Activated T-helper 17 cell treated with anti-CD3 and anti-CD28 coated beads, Interleukin-2, amount 50 U/mL, for 72 hours (primary cell): ENCODE measurements at places on chromosomes 16 and 17.

DNA sequence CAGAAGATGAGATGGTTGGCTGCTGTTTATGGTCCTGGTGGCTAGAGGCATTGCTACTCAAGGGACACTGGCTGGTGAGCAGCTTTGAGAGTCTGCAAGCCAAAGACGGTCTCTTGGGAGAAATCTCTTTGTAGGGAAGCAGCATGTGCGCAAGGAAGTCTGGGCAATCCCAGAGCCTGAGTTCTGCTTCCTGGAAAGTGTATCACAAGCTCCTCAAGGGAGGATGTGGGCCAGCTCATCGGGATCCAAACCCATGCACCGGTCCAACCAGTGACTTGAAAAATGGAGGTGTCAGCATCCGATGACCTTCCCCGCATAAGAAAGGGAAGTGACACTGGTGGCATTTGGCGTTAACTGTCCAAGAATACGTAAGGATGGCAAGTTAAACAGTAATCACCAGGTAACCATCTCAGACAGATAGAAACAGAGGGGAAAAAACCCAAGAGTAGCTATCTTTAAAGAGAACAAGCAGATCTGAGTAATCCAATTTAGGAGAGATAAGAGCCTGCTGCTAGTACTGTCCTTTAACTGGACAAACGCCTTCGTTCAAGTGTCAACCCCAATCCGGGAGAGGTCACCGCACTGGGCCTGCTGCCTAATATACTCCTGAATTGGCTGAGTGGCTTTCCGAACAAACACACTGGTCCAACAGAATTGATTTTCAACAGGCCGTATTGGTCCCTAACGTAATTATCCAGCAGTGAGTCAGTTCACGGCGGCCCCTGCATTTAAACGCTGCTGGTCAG is 303.0 kb upstream of the ZFHX3 start:
- H3K36me3 ChIP-seq, result no peaks in the 10 kb centered on the region
- no peak for ATAC-seq
- peaks cover 3% of the 10 kb centered on the region for H3K27me3 ChIP-seq
- H3K27ac ChIP-seq, result no peak overlapping the region

- no peak overlapping the region for H3K27ac ChIP-seq
- ATAC-seq, result no peak
- H3K36me3 ChIP-seq, result no peaks in the 10 kb centered on the region
- no peaks in the 10 kb centered on the region for H3K27me3 ChIP-seq
These were observed 5.9 kb downstream of the RNF222 start for GRCh38 chr17:8391711-8392110.

DNA sequence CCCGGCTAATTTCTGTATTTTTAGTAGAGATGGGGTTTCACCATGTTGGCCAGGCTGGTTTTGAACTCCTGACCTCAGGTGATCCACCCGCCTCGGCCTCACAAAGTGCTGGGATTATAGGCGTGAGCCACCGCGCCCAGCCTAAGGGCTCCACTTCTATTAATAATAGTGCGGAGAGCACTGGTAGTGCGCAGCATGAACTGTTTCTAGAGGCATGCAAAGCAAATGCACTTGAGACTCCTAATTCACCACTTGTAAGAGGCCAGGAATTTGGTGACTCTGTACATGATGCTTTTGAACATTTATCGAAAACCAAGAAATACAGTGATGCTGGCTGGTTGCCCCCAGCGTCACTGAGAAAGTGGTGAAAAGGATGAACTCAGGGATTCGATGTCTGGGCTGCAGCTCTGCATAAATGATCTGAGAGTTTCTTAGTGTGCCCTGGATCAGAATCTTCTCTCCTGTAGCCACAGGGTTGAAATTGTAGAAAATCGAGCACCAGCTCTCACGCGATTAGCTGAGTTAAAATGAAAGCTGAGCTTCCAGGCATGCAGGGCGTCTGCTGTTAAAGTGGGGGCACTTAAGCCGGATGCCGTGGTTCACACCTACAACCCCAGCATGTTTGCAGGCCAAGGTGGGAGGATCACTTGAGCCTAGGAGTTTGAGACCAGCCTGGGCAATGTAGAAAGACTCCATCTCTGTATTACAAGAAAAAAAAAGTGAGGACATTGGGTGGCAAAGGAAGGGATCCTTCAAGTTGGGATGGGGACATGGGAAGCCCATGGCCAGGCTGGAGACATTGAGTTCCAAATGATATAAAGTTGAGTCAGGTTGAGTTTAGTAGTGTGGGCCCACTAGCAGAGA is 4.8 kb downstream of the RNF213 start:
- H3K27ac ChIP-seq, result peak overlapping the region; percentile 83
- ATAC-seq, result peak; percentile 43
- H3K27me3 ChIP-seq, result no peaks in the 10 kb centered on the region
- H3K36me3 ChIP-seq, result peaks cover 11% of the 10 kb centered on the region
- H3K4me3 ChIP-seq, result peak overlapping the region; percentile 99
- H3K4me1 ChIP-seq, result peaks cover 26% of the 10 kb centered on the region

- peaks cover 35% of the 10 kb centered on the region for H3K36me3 ChIP-seq
- no peaks in the 10 kb centered on the region for H3K27me3 ChIP-seq
- peak overlapping the region; percentile 90 for H3K27ac ChIP-seq
- ATAC-seq, result no peak
These were observed 1.6 kb upstream of the ATP6V0C start for GRCh38 chr16:2511996-2512734.

- H3K27me3 ChIP-seq, result peaks cover 9% of the 10 kb centered on the region
- H3K4me1 ChIP-seq, result peaks cover 24% of the 10 kb centered on the region
- H3K27ac ChIP-seq, result peak overlapping the region; percentile 55
These were observed 10.2 kb upstream of the MAF start for GRCh38 chr16:79610771-79611170.

DNA sequence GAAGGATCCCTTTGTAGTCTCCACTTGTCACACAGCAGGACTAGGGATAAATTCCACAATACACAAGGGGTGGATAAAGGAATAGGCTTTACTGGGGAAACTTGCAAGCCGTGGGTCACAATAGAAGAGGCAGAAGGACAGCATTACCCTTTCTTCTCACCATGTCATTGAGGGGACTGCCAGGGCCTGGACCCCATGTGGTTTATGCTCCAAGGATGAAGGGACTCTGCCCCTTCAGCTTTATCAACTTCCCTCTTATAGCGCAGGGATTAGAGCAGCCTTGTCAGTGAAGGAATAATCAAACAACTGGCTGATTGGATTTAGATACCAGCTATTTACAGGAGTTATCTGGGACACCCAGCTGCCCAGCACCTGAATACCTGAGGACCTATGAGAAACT is 89.8 kb downstream of the HS3ST2 start:
- H3K36me3 ChIP-seq, result no peaks in the 10 kb centered on the region
- H3K4me1 ChIP-seq, result peaks cover 5% of the 10 kb centered on the region
- H3K4me3 ChIP-seq, result no peak overlapping the region
- peaks cover 28% of the 10 kb centered on the region for H3K27me3 ChIP-seq
- ATAC-seq, result no peak
- H3K27ac ChIP-seq, result no peak overlapping the region

- H3K27ac ChIP-seq, result peak overlapping the region; percentile 46
- H3K4me3 ChIP-seq, result no peak overlapping the region
- peaks cover 10% of the 10 kb centered on the region for H3K4me1 ChIP-seq
- ATAC-seq, result no peak
These were observed 15.9 kb upstream of the SLC12A3 start for GRCh38 chr16:56848955-56849689.

DNA sequence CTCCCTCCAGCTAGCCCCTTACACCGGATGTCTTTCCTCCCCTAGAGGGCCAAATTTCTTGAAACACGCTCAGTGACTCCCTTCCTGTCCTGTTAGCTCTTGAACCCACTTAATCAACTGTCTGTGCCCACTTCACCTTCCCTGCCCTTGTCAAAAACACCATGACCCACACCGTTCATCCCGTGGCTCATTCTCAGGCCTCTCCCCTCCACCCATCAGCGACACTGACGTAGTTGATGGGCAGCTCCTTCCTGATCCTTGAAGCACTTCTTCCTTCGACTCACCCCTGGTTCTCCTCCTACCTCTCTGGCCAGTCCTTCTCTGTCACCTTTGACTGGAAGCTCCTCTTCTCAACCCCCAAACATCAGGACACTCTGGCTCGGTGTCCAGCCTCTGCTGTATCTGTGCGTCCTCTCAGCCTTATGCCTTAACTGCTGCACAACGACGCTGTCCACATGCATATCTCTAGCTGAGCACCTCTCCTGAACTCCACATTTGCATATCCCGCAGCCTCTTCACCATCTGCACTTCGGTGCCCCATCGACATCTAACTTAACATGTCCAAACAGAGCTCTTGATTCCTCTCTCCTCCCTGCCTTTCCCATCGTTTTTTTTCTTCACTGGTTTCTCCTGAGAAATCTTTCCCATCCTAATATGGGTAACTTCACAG is 39.3 kb upstream of the CCDC182 start:
- H3K27me3 ChIP-seq, result peaks cover 35% of the 10 kb centered on the region
- H3K36me3 ChIP-seq, result no peaks in the 10 kb centered on the region
- no peaks in the 10 kb centered on the region for H3K4me1 ChIP-seq
- H3K4me3 ChIP-seq, result no peak overlapping the region

- no peak overlapping the region for H3K4me3 ChIP-seq
- H3K4me1 ChIP-seq, result no peaks in the 10 kb centered on the region
- no peak overlapping the region for H3K27ac ChIP-seq
- ATAC-seq, result no peak
These were observed 81.7 kb upstream of the MSI2 start for GRCh38 chr17:57174591-57174990.

GRCh38 chr17:80449194-80449929 is 27.0 kb downstream of the NPTX1 start:
- no peaks in the 10 kb centered on the region for H3K36me3 ChIP-seq
- peaks cover 5% of the 10 kb centered on the region for H3K4me1 ChIP-seq
- no peak for ATAC-seq

GRCh38 chr17:38428643-38429371 is 543 bp downstream of the ARHGAP23 start:
- H3K27me3 ChIP-seq, result peaks cover 16% of the 10 kb centered on the region
- ATAC-seq, result peak; percentile 33

GRCh38 chr17:19005137-19005773 is 691 bp upstream of the FAM83G start:
- H3K27ac ChIP-seq, result peak overlapping the region; percentile 82
- H3K4me1 ChIP-seq, result peaks cover 12% of the 10 kb centered on the region
- no peaks in the 10 kb centered on the region for H3K27me3 ChIP-seq
- peak; percentile 14 for ATAC-seq
- H3K36me3 ChIP-seq, result peaks cover 23% of the 10 kb centered on the region

DNA sequence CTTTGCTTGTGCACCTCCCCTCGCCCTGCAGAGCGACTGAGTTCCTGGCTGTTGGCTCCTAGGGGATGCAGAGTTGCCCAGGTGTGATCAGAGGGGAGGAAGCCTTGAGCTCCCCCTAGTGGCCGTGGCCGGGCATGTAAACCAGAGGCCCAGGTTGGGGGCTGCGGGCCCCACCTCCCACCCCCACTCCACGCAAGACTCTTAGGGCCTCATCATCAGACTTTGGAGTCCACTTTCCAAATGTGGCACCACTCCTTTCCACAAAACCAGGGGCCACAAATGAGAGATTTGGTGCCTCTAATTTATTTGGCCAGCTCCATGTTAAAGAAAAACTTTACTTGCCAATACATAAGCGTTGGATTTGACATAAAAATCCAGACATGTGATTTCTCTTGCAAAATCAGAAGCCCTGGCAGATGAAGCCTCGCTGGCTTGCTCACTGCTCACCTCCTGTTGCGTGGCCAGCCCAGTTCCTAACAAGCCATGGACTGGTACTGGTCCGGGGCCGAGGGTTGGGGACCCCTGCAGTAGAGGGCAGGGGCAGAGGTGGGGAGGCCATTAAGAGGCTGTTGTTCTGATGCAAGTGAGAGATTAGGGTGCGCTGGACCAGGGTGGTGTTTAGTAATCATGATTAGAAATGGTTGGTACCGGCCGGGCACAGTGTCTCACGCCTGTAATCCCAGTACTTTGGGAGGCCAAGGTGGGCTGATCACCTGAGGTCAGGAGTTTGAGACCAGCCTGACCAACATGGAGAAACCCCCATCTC is 28.7 kb upstream of the GAS7 start:
- H3K27ac ChIP-seq, result no peak overlapping the region
- no peak for ATAC-seq
- H3K36me3 ChIP-seq, result no peaks in the 10 kb centered on the region
- no peaks in the 10 kb centered on the region for H3K4me1 ChIP-seq
